ENCODE measurements at places on chromosomes 3 and 15.

- DNase-seq, result no peak
These were observed 9.7 kb upstream of the CMTM7 start for GRCh38 chr3:32381922-32382321.

- DNase-seq, result no peak
These were observed 24.9 kb downstream of the NAALADL2 start for GRCh38 chr3:174883881-174884675.

- no peak for DNase-seq
These were observed 134.5 kb upstream of the CCNL1 start for GRCh38 chr3:157294491-157294890.

- DNase-seq, result no peak
These were observed 40.8 kb downstream of the KCNAB1 start for GRCh38 chr3:156161172-156161571.

- DNase-seq, result peak; percentile 31
These were observed 47.3 kb upstream of the TCF12 start for GRCh38 chr15:56871185-56871584.

DNA sequence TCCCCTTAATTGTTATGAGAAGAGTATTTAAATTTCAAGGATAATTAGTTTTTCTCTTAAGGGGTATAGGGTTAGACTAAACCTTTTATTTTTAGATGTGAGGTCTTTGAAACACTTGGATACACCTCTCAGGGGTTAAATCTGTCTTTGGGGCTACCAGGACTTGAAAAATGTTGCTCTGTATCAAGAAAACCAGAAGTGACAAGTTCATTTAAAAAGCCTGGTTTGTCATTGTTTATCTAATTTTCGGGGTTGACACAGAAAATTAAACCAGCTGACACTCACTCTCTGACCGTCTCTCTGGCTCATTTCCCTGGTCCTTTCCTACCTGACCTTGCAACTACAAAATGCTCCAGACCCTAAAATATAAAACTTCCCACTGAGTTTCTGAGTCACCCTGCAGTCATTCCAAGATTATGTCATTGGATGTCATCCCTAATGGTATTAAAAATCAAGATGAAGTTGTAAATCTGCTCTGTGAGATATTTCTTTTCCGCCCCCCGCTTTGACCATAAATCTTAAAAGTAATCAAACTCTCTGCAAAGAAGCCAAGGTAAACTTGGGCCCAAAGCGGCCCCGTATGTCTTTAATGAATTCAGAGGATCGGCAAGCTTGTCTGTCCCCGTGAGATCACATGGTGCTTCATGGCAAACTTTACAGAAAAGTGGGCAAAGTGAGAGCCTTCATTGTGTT lies 32.9 kb upstream of the SKOR1 start:
- DNase-seq, result no peak

DNA sequence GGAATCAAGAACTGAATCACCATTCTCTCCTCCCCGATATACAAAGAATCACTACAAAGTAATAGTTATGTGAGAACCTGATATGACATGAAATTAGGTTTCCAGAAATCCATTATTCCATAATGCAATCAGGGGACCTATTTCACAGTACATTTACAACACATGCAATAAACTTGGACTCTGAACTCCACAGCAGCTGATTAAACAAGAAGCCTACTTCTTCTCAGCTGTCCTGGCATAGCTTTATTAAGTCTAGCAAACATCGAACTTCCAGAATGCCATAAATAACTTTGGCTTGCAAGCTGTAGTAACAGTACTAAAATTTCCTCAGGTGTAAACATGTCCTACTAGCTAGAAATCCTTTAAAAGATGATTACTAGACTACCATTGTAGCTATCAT lies 17.8 kb downstream of the PDCD10 start:
- no peak for DNase-seq

DNA sequence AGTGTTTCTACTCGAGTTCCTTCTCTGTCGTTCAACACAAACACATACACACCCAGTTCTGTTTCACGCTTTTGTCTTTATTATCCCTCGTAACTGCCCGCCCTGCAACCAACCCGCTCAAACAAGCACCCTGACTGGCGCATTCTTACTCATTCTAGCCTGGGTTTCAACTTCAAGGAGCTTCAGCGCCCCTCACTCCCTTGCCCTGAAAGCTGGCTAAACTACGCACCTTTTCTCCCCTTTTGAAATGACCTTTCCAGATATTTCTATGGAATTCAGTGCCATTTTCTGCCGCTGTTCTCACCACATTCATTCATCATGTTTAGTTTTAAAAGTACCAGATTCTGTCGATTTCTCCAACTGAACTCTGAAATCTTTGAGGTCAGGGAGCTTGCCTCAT lies 653 bp upstream of the MFSD1 start:
- DNase-seq, result no peak

- DNase-seq, result no peak
These were observed 4.5 kb downstream of the DNAJC13 start for GRCh38 chr3:132421832-132422231.

GRCh38 chr15:63606308-63606707 lies 9.1 kb downstream of the FBXL22 start:
- no peak for DNase-seq

DNA sequence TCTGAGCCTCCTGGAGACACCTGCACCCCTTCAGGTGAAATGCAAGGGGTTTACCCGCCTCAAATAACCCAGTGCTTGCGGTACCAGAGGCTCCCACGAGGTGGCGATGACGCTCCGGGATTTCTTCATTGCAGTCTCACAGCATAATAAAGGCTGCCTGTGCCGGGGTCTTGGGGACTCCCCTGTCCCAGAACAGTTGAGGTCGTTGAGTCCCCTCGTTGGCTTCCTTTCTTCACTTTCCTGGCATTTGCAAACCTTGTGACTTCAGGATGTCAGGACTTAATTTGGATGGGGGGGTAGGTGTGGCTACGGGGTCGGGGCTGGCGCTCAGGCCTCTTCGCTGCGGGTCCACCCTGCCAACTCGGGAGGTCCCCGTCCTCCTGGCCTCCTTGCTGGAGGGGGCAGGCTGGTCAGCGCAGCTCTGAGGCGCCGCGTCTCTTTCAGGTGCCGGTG lies 1.3 kb downstream of the GNAT1 start:
- no peak for DNase-seq

DNA sequence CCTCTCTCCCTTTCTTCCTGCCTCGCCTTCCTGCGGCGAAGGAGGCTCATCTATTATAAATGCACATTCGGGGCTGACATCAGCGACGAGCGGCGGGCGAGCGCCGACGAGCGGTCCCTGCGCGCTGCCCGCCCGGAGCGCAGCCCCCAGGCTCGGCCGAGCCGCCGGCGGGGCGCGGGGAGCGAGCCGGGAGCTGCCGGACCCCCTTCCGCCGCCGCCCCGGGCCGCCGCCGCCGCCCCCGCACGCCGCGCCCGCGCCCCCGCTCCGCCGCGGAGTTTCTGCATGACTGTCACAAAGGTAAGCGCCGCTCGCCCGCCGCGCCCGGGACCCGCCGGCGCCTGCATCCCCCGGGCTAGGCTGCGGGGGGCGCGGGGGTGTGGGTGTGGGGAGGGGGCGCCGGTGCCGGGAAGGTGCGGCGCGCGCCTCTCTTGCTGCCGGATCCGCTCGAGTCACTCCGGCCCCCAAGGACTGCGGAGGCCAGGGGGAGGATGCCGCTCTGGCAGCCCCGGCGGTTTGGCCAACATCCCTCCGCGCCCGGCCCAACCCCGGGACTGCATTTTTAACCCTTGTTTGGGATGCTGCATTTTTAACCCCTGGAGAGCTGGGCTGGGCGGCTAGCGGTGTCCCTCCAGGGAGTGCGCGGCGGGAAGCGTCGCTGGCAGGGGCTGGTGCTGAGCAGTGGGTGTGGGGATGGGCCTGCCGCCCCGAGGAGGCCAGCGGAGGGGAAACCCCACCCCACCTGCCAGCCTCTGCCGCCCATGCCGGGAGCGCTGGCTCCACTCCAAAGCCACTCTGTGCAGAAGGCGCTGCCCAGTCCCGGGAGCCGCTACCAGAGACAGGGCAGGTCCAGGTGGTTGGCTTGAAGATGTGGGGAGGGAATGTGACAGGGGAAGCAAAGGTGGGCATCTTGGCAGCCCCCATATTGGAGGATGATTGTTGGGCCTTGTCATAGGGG lies at the start of gene CORO2B:
Gene CORO2B, plus strand, starts transcription at position 14 of the 956 bp plus-strand sequence. Its CDS starts 270 bp downstream, at position 284.
- DNase-seq, result no peak

DNA sequence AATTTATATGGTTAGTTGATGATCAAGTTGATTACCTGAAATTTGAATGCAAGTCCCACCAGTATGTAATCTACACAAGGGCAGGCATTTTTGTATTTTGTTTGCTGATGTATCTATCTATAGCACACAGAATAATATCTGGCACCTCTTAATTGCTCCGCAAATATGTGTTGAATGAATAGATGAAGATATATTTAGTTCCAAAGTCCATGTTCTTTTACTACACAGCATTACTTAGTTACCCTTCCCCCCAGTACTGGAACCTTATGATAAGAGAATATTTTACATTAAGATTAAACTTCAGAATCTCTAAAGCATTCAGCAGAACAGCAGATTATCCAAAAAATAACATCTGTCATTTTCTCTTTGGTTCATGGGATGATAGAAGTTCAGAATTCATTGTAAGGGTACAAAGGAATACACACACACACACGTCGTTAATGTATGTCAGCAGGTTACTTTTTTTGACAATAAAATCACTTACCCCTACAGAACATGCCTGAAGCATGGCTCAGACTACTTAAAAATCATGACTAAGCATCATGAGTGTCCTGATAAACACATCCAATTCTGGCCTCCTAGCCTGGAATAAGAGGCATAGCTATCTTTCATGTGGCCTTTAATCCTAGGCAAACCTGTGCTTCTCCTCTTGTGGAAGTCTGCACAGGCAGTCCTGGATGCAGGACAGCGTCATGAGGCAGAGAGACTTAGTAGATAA lies 148.9 kb upstream of the TBC1D5 start:
- DNase-seq, result no peak

DNA sequence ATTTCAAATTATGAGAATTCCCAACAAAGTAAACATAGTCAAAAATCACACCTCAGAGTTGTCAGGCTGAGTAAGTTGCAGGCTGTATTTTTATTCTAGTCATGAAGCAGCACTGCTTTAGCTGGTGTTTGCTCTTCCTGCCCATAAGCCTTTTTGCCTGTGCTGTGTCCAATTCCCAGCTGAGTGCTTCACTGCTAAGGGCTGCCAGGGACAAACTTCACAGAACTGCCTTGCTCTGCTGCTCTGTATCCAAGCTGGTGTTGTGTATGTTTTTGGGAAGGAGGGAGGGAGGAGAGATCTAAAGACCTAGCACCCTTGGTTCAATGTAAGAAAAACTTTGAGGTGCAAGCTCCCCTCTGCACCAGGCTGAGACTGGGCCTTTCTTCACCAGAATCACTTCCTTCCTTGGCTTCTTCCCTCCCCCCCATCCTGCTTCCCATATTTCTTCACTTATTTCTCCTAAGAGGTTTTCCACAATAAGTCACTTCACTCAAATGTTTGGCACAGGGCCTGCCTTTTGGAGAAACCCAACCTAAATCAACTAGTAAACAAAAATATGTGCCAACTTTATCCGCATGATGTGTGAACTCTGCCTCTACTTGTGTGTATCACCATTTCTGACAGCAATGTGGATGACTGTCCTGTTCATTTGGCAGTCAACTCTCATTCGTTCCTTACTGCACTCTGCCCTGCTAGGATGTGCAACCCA lies 156.1 kb downstream of the TBL1XR1 start:
- DNase-seq, result peak; percentile 64

GRCh38 chr15:65337436-65338070 lies 33.1 kb downstream of the RNU5B-1 start:
- DNase-seq, result no peak

DNA sequence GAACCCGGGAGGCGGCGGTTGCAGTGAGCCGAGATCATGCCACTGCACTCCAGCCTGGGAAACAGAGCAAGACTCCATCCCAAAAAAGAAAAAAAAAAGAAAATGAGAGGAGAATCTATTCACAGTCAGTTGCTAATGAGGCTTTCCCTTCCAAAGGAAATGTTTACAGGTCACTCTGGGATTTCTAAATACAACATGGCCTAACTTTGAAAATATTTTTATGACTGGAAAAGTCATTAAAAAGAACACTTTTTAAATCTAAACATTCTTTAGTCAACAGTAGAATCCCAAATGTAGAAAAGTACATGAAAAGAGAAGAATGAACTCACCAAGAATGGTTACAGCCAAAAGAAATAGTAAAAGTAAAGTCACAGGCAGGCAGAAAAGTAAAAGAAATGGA lies 78.6 kb downstream of the PLD1 start:
- DNase-seq, result no peak

GRCh38 chr15:71195242-71195641 lies 80.0 kb downstream of the THSD4 start:
- DNase-seq, result no peak

- DNase-seq, result peak; percentile 73
These were observed 74.5 kb downstream of the TLE3 start for GRCh38 chr15:70023064-70023768.

- no peak for DNase-seq
These were observed 23.8 kb downstream of the MEIS2 start for GRCh38 chr15:37076543-37076942.

DNA sequence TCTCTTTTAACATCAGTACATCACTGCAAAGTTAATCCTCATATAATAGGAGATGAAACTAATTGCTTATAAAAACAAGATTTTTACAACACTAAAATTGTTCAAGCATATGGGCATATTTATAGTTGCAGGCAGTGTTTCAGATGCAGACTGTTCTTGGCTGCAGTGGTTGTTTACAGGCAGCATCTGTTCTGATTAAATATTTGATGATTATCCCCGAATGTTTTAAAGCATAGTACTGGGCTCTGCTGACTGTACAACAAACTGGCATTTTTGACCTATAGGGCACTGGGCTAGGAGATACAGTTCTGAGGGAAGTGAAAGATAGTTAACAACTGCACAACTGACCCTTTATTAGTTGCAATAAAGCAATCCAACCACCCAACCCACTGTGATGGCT lies 113.6 kb downstream of the UBE3A start:
- DNase-seq, result no peak

DNA sequence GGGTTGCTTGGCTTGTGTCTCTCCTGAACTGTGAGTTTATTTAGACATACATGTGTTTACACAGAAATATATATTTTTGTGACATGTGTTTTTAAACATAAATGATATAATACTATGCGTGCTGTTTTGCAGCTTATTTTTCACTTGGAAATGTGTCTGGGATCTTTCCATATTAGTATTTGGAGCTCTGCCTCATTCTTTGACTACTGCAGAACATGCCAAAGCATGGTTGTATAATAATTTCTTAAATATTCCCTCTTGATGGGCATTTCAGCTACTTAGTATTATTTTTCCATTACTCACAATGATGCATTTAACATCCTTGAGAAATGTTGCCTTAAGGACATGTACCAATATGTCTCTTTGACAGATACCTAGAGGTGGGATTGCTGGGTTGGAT lies 19.5 kb downstream of the ANAPC13 start:
- no peak for DNase-seq

DNA sequence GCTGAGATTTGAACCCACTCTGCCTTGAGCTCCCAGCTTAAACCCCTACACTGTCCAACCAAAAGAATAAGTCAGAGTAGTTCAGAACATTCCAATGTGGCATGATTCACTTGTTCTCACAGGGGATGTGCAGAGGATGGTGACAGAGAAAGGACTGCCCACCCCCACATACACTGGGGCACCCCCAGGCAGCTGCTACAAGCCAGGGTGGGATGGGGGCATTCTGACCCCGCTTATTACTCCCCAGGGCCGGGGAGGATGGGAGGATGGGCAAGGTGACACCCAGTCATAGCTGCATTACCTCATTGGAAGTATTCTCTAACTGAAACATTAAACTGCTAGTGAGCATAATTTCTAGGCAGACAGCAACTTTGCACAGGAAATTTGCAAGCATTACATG lies 126.0 kb upstream of the PRR20G start:
- DNase-seq, result no peak
